Stimulated activated CD4-positive, alpha-beta T cell treated with anti-CD3 and anti-CD28 coated beads, Interleukin-15, amount 100 ng/mL, for 1 hour (primary cell): ENCODE measurements at places on chromosomes 1 and 21.

DNA sequence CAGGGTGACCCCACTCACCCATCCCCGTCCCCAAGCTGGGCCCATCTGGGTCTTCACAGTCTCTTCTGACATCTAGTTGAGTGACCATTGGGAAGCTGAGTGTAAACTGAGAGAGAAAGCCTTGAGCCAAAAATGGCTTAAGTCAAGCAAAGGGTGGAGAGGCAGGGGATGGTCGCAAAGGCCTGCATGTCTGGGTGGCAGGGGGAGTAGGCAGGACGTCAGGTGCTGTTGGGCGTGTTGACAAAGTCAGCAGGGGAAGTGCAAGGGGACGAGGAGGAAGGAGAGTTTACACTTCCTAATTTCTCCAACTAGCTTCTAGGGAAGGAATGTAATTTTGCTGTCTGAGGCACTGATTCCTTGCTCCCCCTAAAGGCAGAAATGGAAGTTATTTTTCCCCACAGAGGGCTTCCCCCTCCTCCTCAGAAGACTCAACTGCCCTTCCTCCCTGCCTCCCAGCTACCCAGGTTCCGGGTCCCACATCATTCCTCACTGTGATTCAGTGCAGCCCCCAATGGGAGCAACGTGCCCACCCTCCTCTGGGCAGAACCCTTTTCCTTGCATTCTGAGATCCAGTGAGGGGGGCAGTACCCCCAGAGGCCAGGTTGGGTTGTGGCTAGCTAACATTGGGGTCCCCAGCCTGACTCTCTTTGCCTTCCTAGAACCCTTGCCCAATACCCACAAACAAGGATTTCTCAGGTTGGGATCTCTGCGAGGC lies 1.2 kb upstream of the ADORA1 start:
- no peak for DNase-seq

DNA sequence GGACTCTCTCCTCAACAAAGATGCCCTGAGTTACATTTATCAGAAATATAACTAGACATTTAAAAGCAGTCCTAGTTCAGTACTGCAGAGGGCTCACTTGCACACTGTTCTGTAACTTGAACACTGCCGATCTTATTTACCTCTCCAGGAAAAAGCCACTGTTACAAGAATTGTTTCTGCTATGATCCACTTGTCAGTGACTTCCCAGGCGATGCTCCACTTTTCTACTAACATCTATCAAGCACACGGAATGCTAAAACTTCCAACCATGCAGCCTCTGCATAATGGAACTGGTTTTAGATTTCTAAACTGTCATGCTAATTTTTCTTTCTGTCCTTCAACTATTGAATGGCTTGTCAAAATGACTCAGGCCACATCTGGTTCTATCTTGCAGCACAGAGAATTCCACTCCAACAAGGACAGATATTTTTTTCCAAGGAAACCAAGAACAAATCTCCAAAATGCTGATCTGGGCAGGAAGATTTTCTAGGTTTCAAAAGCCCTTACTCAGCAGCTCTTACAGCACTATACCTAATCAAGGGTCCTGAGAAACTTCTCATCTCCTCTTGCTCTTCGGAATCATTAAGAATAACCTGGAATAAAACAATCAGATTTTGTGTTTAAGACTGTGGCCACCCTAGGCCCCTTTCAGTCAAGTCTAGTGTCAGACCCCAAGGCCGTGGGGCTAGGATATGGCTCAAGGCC lies 9.9 kb downstream of the SEC16B start:
- DNase-seq = no peak

- DNase-seq = no peak
Observed at GRCh38 chr1:42756956-42757891, 9.6 kb downstream of the P3H1 start.

- no peak for DNase-seq
Observed at GRCh38 chr1:147245129-147245528, 2.6 kb downstream of the CHD1L start.

- DNase-seq = no peak
Observed at GRCh38 chr1:61370177-61370912, 288.0 kb downstream of the NFIA start.

GRCh38 chr1:205791568-205792180 lies 16.4 kb upstream of the RAB29 start:
- DNase-seq = peak; percentile 33

DNA sequence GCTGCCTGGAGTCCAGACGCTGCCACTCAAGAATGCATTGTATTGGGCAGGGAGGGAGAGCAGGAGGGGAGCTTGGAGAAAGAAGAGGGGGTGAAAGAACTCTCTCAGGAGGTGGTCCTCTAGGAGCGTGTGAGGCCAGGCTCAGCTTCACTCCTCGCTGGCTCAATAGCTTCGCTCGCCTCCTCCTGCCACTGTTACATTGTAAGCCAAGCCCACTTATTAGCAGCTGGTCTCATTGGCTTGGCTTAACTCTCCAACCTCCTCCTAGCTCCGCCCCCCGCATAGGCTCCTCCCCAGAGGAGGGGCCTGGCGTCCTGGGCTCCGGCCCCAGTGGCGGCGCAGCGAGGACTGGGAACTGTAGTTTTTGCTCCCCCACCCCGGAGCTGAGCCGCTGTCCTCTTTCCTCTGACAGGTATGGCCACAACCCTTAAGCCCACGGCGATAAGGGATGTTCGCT lies at the start of gene KCNN3:
KCNN3 (minus strand) TSS at position 167 of the 457 bp plus-strand sequence. CDS start 317 bp downstream, outside the sequence.
- peak; percentile 70 for DNase-seq

DNA sequence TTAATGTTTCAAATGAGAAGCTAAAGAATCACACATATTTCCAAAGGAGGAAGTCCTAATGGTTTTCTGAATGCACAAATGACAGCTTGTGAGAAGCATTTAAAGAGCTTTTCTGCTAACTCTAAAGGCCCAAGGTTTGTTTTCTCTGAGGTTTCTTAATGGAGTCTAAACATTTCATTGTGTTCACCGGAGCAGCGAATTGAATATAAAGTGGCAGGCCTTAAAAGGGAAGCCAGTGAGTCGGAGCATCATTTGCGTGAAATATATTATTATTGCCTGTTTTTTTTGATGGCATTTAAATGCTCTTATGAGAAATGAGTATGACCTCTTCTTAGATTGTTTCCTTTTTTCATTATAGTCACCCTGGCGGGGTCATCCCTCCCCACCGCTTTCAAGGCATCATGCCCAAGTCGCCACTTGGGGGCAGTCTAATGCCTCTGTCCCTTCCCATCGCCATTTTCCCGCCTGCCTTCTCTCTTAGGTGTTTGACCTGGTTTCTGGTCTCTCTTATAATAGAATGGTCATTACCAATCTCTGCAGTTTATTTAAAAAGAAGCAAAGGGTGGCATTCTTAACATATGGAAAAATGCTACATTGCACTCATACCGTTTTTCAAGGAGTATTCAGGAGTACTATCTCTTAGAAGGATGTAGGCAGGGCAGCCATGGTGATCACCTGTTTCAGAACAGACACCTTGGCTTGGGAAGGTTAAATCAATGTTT lies 25.3 kb upstream of the OVAAL start:
- peak; percentile 42 for DNase-seq

DNA sequence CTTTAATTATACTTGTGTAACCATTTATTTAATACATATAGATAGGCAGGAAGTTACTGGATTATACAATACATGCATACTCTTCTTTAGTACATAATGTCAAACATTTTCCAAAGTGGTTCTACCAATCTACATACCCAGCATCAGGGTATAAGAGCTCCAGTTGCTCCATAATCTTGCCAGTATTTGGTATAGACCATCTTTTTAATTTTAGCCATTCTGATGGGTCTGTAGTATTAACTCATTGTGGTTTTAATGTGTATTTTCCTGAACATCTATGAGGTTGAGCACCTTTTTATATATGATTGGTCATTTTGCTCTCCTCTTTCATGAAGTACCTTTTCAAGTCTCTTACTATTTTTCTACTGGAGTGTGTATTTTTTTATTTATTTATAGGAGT lies 32.1 kb downstream of the EBNA1BP2 start:
- DNase-seq = no peak
